Stimulated activated CD4-positive, alpha-beta T cell treated with anti-CD3 and anti-CD28 coated beads, TNF-alpha, amount 100 ng/mL, for 4 hours (primary cell): ENCODE measurements at places on chromosomes 4 and X.

DNA sequence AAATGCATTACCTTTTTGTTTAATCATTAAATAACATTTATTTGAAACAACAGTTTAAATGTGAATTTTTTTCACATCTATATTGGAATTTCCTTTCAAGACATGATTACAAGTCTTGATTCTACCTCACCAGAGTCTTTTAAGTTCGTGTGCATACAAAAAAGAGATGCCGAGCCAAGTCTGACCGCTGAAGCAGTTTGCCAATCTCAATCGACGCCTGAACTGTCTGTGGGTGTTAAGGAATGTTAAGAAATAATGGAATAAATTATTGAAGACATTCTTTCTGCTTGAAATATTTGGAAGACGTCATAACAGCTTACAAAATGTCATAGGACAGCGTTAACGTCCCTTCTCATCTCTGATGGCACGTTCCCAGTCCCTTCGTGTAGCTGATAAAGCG is 27.9 kb upstream of the TNIP3 start:
- DNase-seq, result no peak

DNA sequence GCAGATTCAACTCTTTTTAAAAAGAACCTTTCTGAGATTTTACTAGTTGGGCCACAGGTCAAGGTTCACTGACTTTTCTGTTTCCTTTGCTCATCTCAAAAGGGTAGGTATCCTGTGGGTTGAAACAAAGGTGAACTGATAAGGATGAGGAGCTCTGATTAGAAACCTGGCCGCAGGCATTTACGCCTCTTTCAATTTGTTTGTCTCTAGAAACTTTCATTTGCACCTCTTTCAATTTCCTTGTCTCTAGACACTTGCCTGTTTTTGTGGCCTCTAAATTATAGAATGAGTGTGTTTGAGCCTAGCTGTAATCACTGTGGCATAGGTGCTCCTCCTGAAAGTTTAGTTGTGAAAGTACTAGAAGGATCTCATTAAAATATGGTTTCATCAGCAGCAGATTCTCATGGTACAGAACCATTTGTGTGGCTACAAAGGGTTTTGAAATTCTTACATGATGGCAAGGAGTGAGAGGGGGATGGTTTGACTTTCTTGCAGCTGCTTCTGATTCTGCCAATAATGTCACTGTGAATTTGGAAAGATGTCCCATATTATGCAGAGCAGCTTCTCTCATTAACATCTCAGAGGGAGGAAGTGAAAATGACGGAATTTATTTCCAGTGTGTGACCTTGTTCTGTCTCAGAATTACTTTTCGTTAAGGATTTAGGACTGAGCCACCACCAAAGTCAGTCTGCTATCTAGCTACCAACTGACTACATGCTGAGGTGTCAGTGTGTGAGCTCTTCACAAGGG is 142.2 kb downstream of the SH2D1A start:
- no peak for DNase-seq

GRCh38 chr4:144547678-144548298 is 98.2 kb upstream of the HHIP start:
- DNase-seq, result no peak

DNA sequence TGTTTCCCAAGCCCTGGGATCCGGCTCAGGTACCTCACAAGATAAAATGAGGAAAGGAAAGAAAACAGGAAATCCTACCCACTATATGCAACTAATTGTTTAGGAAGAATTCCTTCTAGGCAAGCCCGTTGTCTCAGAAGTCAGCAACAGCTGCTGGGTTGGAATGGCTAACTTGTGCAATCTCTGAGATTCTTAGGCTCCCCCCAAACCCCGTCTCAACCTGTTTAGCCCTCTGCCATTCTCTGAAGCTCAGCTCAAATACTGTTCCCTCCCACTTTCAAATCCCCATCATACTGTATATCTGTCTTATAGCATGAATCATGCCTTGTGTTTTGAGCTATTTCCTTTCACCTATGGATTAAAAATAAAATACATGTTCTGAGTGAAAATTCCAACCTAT is 28.9 kb downstream of the STARD8 start:
- no peak for DNase-seq

GRCh38 chr4:187204389-187204918 is 480.8 kb upstream of the FAT1 start:
- DNase-seq, result no peak

GRCh38 chrX:143363419-143363818 is 153.9 kb downstream of the SPANXN3 start:
- no peak for DNase-seq

DNA sequence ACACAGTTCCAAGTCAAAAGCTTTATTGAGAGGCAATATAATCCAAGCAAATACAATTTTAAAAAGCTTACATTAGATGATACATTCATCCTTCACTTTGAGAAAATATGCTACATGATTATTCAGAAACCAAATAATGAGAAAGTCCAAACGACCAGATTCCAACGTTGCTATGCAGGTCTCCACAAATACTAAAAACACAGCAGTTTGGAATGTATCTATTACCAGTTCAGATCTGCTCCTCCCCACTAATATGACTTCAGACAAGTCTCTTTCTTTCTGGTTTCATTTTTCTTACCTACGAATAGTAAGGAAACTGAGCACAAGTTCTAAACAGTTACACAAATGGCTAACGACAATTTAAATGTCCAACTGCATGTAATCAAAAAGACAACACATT is 9.5 kb downstream of the NAF1 start:
- no peak for DNase-seq

GRCh38 chrX:119155416-119156035 is 27.9 kb upstream of the KIAA1210 start:
- no peak for DNase-seq

DNA sequence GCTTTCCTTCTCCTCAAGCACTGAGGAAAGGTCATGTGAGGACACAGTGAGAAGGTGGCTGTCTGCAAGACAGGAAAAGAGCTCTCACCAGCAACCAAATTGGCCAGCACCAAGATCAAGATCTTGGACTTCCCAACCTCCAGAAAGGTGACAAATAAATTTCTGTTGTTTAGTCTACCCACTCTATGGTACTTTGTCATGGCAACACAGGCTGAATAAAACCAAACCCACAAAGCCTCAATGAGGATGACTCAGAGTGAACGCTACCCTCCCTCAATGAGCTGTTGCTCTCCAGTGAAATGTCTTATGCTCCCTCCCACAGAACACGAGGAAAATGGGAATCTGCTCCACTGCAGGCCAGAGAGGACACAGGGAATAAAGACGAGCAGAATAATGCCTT is 244.1 kb downstream of the RAB28 start:
- DNase-seq, result no peak

GRCh38 chrX:32010948-32011347 is 939.1 kb upstream of the FTHL17 start:
- DNase-seq, result no peak

DNA sequence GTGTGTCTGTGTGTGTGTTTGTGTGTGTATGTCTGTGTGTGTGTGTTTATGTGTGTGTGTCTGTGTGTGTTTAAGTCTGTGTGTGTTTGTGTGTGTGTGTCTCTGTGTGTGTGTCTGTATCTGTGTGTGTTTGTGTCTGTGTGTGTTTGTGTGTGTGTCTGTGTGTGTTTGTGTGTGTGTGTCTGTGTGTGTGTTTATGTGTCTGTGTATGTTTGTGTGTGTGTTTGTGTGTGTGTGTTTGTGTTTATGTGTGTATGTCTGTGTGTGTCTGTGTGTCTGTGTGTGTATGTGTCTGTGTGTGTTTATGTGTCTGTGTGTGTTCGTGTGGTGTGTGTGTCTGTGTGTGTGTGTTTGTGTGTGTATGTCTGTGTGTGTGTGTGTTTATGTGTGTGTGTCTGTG is 11.4 kb downstream of the IL9R start:
- no peak for DNase-seq

DNA sequence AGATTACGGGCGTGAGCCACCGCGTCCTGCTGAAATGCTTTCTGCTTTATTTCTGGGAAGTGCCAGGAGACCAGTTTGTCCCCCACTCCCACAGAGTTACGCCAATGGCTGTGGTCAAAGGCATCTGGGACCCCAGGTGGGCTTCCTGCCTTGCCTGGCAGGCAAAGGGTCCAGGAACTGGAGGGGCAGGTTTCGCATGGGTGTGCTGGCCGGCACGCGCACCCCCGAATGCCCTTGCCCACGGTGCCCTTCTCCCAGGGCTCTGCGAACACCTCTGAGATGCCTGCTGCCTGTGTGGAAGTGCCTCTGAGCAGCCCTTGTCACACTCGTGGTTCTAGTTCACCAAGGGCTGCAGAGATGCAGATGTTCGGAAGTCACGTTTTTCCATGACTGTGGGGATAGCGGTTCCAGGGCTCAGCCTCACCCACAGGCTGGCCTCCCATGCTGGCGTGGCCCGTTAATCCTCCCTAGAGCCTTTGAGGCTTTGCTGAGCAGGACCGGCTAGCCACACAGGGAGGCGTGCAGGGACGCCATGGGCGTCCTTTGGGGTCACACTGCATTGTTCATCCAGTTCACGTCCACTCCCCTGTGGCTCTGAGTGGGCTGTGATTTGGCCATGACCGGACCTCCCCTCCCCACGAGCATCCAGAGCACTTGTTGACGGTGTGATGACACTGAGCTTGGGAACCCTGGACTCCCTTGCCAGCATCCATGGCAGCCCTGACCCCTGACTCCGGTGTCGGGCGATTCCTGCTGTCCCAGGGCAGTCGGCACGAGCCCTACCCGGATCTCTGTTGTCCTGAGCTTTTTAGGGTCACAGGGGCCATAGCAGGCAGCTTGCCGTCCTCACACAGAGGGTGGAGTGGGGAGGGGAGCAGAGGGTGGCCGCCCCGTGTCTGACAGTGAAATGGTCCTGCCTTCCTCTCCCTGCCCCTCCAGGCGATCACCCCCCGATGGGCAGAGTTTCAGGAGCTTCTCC is 12.7 kb upstream of the ADD1 start:
- DNase-seq, result no peak

DNA sequence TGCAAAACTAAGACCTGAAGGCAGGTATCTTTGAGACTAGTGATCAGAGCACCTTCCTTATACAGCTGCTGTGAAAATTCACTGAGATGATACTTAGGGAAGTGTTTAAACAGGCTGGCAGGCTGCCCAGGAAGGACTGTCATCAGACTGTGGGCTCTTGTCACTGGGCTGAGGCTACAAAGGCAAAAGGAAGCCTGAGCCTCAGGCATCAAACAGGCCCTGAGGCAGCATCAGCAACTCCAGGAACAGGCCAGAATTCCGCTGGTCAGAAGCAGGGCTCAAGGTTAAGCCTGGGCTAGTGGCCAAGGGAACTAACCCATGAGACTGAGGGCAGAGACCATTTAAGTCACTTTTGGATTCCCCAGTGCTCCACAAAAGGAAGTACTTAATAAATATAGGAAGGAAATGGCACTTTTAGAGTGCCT is 12.8 kb downstream of the PJA1 start:
- DNase-seq, result no peak

GRCh38 chrX:69365755-69366154 is 138.4 kb upstream of the NALF2 start:
- no peak for DNase-seq

DNA sequence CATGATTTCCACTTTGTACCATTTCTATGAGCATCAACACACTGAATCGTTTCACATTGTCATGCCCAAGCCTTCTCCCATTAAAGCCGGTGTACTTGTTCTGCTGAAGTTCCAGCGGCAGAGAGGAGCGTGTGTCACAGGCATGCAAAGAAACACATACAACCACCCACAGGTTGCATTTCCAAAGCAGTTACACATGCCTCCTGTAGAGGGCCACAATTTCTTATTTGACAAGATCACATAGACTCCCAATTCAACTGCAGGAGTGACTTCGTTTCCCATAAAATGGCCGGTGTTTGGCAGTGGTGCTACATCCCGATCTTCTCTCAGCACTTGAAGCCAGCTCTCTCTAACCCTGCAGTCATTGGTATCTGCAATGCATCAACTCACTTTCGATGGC is 992.6 kb downstream of the NLGN4X start:
- no peak for DNase-seq

- DNase-seq, result no peak
These were observed 1328.0 kb downstream of the FSTL5 start for GRCh38 chr4:160835789-160836188.

- no peak for DNase-seq
These were observed 207.7 kb upstream of the SLIT2 start for GRCh38 chr4:20043991-20044390.

GRCh38 chr4:173932701-173933100 is 350.8 kb downstream of the FBXO8 start:
- no peak for DNase-seq

- no peak for DNase-seq
These were observed 27.1 kb upstream of the RBMX start for GRCh38 chrX:136907621-136908020.

GRCh38 chr4:81648576-81649275 is 177.0 kb upstream of the RASGEF1B start:
- DNase-seq, result peak; percentile 13

GRCh38 chrX:137401092-137401491 is 164.8 kb upstream of the ZIC3 start:
- no peak for DNase-seq

DNA sequence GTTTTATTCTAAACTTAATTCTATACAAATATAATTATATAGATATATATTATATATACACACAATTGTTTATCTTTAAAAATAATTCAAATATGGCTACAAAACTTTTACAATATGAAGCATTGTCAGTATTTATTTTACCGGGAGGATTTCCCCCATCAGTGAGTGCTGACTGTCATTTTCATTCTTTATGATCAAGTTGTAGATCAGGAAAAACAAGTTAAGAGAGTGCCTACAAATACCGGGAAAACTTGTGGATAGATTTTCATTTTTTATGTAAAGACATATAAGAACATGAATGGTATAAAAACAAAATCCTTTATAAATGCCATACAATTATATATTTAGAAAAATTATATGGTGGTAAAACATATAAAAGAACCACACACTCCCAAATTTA is 37.8 kb downstream of the CLCN3 start:
- DNase-seq, result no peak

- DNase-seq, result no peak
These were observed 6.7 kb upstream of the ERCC6L start for GRCh38 chrX:72245461-72246089.

GRCh38 chrX:72060921-72061490 is 70.7 kb downstream of the RTL5 start:
- no peak for DNase-seq

- DNase-seq, result no peak
These were observed 138.3 kb upstream of the PUDP start for GRCh38 chrX:7286168-7286837.

GRCh38 chr4:48173056-48173991 is 39.3 kb upstream of the TXK start:
- DNase-seq, result no peak

- peak; percentile 59 for DNase-seq
These were observed 29.5 kb downstream of the SH3TC1 start for GRCh38 chr4:8228319-8229250.

GRCh38 chr4:144754562-144755410 is 108.8 kb downstream of the HHIP start:
- DNase-seq, result no peak

DNA sequence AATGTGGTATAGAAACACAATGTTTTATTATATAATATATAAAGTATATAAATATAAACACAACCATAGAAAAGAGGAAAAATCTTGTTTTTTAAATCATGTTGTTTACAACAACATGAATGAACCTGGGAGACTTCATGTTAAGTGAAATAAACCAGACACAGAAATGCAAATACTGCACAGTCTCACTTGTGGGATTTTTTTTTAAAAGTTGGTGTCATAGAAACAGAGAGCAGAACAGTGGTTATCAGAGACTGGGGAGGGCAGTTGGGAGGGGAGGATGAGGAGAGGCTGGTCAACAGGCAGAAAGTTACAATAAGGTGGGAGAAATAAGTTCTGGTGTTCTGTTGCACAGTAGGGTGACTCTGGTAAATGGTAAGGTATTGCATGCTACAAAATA is 57.1 kb downstream of the FREM3 start:
- DNase-seq, result no peak

GRCh38 chr4:81471298-81471587 is 464 bp downstream of the RASGEF1B start:
- no peak for DNase-seq

GRCh38 chr4:166324321-166324720 is 451.3 kb downstream of the TLL1 start:
- no peak for DNase-seq
